Cortex of kidney (tissue), 1 donor: ENCODE measurements at places on chromosomes 16 and 17.

- DNase-seq: no peak
Measured at GRCh38 chr17:65433157-65433556, 128.3 kb downstream of the AXIN2 start.

DNA sequence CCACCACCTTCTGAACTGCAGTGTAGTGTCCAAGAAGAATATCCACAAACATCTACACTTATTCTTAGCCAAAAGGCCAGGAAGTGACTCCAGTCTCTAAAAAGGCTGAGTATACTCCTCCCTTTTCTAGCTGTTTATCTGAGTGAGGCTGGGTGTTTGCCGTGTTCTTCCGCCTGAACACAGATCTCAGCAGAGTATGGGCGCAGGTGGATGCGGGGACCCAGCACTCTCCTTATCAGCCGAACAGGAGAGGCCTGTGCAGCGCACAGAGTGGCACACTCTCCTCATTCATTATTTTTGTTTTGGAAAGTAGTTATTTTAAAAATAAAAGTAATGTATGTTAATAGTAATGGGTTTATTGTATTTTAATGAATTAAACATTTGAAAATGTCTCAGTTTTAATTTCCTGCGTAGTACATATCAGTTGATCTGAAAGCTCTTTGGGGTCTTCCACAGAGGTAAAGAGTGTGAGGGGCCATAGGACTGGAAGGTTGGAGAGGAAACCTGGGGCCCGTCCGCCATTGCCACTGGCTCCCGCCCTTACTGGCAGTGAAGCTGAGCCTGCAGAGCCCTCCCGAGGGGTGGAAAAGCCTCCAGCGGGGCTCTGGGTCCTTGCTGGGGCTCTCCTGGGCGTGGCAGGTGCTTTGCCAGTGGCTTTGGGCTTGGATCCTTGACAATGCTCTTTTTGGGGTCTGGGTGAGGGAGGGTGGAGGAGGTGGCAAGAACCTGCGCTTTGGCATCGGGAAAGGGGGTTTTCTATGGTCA is 53.8 kb downstream of the PDPK1 start:
- DNase-seq: no peak

DNA sequence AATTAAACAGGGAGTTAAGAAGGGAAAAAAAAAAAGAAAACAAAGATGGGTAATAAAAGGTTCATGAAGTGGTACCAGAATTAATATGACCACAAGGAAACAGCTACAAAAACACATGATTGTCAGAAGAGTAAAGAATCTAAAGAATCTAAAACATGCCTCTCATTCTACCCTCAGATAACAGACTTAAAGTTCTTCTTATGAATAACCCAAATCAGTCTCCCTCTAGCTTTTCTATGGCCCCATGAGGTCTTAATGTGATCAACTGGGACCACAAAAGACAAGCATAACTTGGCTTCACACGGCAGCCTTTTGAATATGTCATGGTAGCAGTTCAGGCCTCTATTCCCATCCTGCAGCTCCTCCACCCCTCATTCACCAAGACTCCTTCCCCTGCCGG is 6.9 kb downstream of the MYH10 start:
- DNase-seq: no peak

DNA sequence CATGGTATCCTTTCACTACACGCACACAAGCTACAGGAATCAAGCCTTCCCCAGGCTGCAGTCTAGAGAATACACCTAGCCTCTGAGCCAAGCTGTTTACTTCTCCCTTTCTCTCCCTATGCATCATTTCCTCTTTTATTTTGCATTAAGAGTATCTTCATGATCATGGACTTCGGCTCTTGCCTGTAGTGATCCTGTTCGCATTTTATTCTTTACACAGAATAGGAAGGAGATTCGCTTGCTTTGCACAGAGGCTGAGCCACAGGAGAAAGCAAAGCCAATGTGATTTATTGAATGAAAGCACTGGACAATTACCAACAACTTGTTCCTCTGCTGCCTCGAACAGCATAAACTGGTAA is 172.7 kb downstream of the ANKFN1 start:
- no peak for DNase-seq

GRCh38 chr16:66996324-66996982 is 8.1 kb downstream of the CES4A start:
- no peak for DNase-seq

DNA sequence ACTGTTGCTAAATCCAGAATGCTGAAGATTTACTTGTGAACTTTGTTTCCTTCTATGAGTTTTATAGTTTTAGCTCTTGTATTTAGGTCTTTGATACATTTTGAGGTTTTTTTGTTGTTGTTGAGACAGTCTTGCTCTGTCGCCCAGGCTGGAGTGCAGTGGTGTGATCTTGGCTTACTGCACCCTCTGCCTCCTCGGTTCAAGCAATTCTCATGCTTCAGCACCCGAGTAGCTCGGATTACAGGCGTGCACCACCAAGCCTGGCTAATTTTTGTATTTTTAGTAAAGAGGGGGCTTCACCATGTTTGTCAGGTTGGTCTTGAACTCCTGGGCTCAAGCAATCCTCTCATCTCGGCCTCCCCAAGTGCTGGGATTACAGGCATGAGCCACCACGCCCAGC is 14.4 kb downstream of the TENT4B start:
- DNase-seq: no peak

- DNase-seq: no peak
Measured at GRCh38 chr16:10181196-10182162, 749 bp downstream of the GRIN2A start.

- no peak for DNase-seq
Measured at GRCh38 chr17:73760439-73760758, 116.2 kb upstream of the SDK2 start.

DNA sequence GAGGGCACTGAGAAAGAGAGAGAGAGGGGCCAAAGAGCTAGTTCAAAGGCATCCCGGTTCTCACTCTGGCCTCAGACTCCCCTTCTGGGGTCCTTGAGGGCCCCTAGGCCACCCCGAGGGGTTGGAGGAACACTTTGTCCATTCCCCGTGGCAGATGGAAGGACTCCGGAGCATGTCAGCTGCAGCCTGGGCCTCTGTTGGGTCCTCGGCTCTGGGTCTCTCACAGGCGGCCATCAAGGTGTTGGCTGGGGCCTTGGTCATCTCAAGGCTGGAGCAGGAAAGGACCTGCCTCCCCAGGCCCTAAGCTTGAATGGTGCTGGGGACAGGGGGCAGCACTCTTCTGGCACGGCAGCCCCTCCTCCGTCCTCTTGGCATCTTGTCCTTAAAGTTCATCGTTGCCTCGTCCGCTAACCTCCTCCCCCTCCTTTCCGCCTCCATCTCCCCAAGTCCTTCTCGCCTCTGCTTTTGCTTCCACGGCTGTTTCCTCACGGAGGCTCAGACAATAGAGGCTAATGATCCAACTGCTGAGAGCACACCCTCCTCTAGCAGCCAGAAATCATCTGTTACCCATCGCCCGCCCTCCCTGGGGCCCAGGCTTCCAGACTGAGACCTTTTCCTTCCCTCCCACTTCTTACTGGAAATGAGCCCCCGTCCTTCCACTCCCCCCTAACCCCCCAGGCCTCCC is 23.3 kb downstream of the CCR7 start:
- no peak for DNase-seq

DNA sequence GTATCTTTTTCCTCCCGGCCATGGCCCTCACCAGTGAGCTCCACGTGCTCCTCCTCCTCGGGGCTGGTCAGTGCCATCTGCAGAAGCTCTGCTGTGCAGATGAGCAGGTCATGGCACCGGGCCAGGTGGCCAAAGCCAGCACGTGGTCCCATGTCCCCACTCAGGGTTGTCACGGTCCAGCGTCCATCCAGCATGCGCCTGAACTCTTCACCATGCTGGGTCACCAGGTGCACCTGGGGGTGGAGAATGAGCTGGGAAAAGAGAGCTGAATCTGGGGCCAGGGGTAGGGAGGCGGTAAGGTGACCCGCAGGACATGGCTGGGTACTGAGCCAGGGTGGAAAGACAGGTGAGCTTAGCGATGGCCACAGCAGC is 1.3 kb downstream of the DHX58 start:
- no peak for DNase-seq

DNA sequence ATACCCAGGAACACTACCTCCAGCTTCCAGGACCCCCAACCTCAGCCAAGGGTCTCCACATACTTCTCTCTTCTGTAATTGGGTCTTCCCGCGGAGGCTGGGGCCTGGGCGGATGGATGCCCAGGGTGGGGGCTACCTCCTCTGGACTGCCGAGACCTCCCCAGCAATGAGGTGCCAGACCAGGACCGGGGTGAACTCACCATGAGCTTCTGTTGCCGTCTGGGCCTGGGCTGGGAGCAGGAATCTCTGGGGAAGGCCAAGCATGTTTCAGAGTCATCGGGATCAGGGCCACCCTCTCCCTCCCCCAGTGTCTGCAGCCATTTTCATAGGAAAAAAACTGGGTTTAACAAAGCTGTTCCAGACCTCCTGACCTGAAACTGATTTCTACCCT is 10.3 kb upstream of the BAHCC1 start:
- no peak for DNase-seq

- no peak for DNase-seq
Measured at GRCh38 chr16:67708368-67708771, 10.7 kb downstream of the GFOD2 start.

GRCh38 chr16:50815382-50815781 is 73.5 kb downstream of the CYLD start:
- DNase-seq: no peak

DNA sequence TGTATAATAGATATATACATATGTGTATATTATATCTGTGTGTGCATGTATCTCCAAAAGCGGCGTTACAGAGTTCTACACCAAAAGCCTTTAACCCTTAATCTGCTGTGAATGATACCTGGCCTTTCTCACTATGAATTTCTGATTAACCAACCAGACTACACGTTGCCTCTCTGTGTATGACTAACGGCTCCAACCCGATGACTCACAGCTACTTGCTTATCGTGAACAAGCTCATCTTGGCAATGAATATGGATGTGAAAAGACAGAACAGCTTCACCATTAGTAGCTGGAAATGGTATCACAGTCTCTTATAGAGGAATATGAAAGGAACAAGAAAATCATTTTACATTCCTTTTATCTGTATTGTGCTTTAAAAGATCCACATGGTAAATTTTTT is 23.8 kb upstream of the ARHGAP44 start:
- DNase-seq: no peak

DNA sequence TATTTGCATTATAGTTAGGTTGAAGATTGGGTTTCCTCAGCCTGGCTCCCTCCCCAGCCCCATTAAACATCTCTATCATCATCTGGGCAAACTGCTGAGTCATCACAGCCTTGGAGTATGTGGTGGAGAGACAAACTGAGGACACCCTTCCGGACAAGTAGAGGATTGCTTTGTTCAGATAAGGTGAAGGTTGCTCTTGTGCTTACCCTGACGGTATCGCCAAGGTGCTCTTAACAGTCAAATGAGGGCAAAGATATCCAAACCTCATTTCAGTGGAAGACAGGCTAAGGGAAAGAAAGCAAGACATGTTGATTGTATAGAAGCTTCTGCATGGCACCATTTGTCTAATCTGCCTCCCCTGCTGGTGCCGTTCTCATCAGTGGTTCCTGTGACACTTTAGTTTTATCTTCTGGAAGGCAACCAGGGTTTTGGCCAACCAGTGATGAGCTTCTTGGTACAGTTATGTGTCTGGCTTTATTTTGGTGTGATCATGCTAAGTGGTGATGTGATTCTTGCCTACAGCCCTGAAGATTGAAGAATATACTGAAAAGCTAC is 56.9 kb upstream of the LGALS9 start:
- no peak for DNase-seq

GRCh38 chr17:70552230-70552981 is 383.1 kb downstream of the KCNJ2 start:
- DNase-seq: no peak

- no peak for DNase-seq
Measured at GRCh38 chr17:33664116-33664840, 371.2 kb upstream of the ASIC2 start.

DNA sequence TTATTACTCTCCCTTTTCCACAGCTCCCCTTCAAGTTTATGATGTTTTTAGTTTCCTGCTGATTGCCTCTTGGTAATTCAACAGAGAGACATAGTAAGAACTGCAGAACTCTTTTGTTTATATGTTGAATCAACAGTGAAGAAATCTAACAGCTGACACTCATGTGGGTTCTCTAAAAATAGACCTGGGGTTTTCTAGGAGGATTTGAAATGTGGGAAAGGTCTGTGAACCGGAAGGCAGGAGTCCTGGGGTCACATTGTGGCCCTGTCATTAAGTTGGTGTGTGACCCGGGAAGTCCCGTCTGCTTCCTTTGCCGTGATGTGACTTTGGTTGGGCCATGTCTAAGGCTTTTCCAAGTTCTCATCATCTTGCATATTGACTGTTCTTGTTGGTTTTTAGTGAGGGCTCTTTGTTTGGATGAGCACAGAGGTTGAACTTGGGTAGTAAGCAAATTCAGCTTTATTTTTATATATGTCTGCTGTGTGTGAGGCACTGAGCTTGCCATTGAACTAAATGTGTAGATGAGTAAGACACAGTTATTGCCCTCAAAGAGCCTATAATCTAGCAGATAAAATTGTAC is 48.5 kb upstream of the HS3ST3A1 start:
- no peak for DNase-seq

DNA sequence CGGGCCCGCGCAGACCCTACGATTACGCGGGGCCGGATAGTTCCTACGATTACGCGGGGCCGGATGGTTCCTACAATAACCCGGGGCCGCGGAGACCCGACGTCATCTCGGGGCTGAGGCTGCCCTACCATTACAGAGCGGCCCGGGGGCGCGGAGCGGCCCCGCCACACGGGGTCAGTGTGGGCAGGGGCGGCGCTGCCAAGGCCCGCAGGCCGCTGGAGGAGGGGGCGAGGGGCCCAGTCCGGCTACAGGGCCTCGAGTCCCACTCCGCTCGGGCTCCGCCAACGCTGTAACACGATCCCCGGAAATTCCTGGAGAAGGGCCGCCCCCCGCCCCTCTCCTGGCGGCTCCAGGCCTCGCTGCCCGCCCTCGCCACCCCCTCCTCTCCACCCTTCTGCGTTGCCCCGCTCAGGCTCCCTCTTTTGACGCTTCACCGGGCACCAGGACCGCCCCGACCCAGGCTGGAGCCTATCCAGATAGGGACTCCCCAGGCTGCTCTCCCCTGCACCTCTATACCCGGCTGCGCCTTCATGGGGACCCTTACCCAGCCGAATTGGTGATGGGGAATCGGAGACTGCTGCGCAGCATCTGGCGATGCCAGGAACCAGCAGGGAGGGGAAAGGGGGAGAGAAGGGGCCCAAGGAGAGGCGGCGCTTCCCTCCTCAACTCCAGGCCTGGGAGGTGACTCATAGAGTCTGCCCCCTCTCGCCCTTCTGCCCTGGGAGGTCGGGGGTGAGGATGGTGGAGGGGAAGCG is at the start of gene RAB34:
TSS of gene RAB34 (minus strand) at position 291 of the 755 bp plus-strand sequence. CDS start 602 bp downstream, outside the sequence.
- DNase-seq: no peak

DNA sequence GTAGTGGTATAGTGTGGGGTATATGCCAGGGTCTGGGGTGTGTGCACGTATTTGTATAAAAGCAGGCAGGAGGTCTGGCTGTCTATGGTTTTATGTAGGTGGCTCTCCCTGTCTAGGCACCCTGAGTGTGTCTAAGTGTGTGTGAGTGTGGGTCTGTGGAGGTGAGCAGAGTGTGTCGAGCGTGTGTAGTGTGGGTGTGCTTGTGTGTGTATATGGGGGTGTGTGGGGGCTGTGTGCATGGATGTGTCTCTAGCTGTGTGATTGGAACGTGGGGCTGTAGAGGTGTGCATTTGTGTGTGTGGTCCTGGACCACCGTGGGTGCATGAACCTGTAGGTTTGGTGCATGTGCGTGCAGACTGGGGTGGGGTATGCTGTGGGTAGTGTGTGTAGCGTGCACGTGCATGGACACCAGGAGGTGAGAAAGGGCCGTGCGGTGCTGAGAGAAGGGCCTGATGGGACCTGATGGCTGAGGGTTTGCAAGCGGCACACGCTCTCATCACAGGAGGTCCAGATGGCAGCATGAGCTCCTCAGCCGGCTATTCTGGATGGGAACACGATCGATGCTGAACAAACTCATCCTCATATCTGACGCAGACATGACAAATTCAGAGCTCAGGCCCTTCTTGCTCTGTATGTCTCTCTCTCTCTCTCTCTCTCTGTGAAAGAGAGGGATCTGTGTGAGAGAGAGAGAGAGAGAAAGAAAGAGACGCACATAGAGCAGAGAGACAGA is 27.7 kb downstream of the SPACA3 start:
- no peak for DNase-seq
